ENCODE measurements at places on chromosomes 5 and 9. TPM values are rescaled to one million over a fixed set of nuclear protein-coding genes. Genes with fewer than 3 reads are reported as not detected.

OLFML2A gene
- 34.1 TPM for total RNA-seq

SLC34A3 gene
- not detected for total RNA-seq

DNA sequence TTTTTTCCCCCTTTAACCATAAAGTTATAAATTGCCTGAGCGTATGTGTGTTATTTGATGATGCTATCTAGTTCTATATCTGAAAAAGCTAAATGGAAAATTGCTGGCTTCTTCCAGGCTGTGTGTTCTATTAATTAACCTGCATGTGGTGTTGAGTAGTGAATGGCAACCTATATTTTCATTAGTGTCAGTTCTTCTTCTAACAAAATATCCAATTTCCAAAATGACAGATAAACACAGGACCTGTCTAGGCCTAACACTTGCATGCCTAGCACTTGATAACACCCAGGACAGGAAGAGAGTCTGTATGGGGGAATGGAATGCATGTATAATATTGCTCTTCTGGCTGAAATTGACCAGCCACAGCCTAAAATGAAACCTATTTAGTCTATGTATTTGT, 91.7 kb downstream of the CD180 start:
- peaks cover 90% of the 10 kb centered on the region for H3K36me3 ChIP-seq
- H3K27ac ChIP-seq, result no peak overlapping the region
- H3K4me3 ChIP-seq, result no peak overlapping the region
- no peak for DNase-seq
- H3K4me1 ChIP-seq, result no peaks in the 10 kb centered on the region

DNA sequence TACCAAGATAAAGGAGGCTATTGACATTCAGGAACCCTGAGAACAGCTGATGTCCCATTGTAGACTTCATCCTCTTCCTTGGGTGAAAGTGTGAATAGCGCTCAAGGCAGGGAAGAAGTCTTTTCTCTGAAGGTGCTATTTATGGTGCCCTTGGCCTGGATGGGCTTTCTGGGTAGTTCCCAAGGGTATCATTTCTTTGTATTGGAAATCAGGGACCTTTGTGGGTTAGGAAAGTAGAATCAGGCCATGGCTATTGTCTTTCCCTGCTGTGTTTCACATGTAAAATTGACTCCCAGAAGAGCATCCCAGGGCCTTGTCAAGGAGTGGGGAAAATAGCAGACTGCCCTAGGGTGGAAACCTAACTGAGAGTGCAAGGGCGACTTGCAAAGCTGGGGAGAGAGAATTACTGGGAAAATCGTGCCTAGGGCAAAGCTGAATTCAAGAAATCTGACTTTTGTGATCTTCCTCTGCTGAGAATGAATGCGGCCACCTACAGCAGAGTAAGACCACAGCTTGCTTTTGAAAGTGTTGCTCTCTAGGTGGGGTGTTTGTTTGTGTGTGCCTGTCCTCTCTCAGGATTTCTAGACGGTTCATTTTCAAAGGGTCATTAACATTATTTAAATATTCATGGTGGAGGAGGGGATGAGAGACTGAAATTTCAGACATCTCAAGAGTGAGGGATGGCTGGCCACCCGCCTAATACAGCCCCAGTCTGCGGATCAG, 160.6 kb downstream of the C9orf152 start:
- H3K27me3 ChIP-seq, result no peaks in the 10 kb centered on the region
- H3K36me3 ChIP-seq, result no peaks in the 10 kb centered on the region
- no peak for DNase-seq
- H3K4me1 ChIP-seq, result peaks cover 34% of the 10 kb centered on the region
- no peak overlapping the region for H3K27ac ChIP-seq

DNA sequence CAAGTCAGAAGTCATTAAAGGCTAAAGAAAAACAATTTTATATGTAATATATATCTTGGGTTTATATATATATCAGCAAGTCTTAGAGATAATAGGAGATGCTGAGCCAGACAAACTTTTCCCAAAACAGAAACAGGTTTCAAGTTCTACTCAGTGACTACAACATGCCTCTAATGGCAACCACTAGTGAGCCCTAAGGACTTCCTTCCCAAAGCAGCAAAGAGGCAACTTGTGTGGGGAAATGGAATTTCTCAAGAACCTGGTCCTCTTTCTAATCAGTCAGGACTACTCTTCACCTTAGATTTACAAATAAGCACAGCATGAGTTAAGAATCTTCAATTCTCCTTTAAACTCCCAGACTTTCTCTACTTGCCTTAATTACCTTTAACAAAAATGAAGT, 17.6 kb downstream of the RNF38 start:
- no peaks in the 10 kb centered on the region for H3K36me3 ChIP-seq
- no peak for DNase-seq
- no peak overlapping the region for H3K27ac ChIP-seq
- H3K4me3 ChIP-seq, result no peak overlapping the region
- peaks cover 42% of the 10 kb centered on the region for H3K4me1 ChIP-seq
- H3K27me3 ChIP-seq, result no peaks in the 10 kb centered on the region

GRCh38 chr5:69075522-69076179, 18.2 kb upstream of the SLC30A5 start:
- H3K4me1 ChIP-seq, result no peaks in the 10 kb centered on the region
- H3K36me3 ChIP-seq, result no peaks in the 10 kb centered on the region
- H3K4me3 ChIP-seq, result no peak overlapping the region
- no peak overlapping the region for H3K27ac ChIP-seq

PCDHGA1 gene
- total RNA-seq, result 3.1 TPM

GRCh38 chr5:29780401-29780800, 1413.1 kb upstream of the CDH6 start:
- no peaks in the 10 kb centered on the region for H3K27me3 ChIP-seq
- no peak for DNase-seq
- no peaks in the 10 kb centered on the region for H3K4me1 ChIP-seq
- H3K36me3 ChIP-seq, result no peaks in the 10 kb centered on the region
- H3K27ac ChIP-seq, result no peak overlapping the region

OLFM1 gene
- 10.8 TPM for total RNA-seq

CDC20B gene
- total RNA-seq, result not detected

DNA sequence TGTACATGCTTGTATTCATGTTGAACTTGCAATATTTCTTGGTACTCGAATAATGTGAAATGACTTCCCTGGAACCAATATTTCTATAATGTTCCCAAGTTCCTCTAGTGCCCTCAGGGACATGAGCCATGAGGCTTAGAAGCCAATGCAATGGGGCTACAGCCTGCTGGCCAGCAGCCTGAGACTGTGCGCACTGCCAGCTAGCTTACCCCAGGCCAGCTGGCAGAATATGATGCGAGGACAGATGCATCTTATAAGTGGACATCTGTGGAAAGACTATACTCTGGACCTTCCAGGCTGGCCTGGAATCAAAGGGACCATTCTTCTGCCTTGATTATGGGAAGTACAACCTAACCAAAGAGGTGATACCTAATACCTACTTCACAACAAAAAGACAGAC, 1862.0 kb upstream of the ACO1 start:
- DNase-seq, result no peak
- no peak overlapping the region for H3K27ac ChIP-seq
- no peaks in the 10 kb centered on the region for H3K4me1 ChIP-seq
- H3K36me3 ChIP-seq, result no peaks in the 10 kb centered on the region
- no peak overlapping the region for H3K4me3 ChIP-seq

DNA sequence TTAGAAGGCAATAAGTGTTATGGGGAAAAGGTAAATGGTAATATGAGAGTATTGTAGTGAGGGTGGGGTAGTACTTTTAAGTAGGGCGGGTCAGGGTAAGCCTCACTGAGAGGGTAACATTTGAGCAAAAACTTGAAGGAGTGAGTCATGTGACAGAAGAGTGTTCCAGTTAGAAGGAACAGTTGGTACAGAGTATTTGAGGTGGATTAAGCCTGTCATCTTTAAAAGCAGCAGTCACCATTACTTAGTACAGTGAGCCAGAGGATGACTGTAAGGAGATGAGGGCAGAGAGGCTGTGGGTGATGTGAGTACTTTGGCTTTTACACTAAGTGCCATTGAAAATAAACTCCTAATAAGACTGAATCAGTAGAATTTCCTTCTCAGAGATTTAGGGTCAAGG, 54.8 kb downstream of the UBAP1 start:
- H3K27me3 ChIP-seq, result no peaks in the 10 kb centered on the region
- H3K4me3 ChIP-seq, result no peak overlapping the region
- DNase-seq, result no peak
- H3K36me3 ChIP-seq, result no peaks in the 10 kb centered on the region
- H3K27ac ChIP-seq, result no peak overlapping the region

DNA sequence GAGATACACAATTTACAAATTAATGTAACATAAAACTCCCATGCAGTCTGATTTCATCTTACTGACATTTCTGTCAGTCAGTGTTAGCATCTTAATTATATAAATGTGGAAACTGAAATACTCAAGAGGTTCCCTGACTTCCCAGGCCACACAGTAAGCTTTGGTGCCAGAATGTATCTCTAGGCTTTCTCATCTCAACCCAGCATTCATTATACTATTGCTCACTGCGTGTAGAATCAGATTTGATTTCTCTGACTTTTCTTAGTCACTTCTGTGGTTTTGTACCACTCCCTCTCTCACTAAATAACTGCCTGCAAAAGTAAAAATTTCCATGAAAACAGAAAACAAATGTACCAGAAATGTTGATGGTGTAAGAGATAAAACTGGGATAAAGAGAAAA, 31.7 kb upstream of the CDKN2B start:
- no peaks in the 10 kb centered on the region for H3K4me1 ChIP-seq
- no peaks in the 10 kb centered on the region for H3K27me3 ChIP-seq
- no peak overlapping the region for H3K4me3 ChIP-seq
- DNase-seq, result no peak
- no peak overlapping the region for H3K27ac ChIP-seq

RAB3C gene
- total RNA-seq, result 0.28 TPM

All from heart left ventricle (tissue), 16 donors.